Hematopoietic multipotent progenitor cell treated with erythropoietin and hydrocortisone succinate and interleukin-3 and kit ligand, for 8 days (in vitro differentiated cells): ENCODE measurements at places on chromosomes 2 and 18.

DNA sequence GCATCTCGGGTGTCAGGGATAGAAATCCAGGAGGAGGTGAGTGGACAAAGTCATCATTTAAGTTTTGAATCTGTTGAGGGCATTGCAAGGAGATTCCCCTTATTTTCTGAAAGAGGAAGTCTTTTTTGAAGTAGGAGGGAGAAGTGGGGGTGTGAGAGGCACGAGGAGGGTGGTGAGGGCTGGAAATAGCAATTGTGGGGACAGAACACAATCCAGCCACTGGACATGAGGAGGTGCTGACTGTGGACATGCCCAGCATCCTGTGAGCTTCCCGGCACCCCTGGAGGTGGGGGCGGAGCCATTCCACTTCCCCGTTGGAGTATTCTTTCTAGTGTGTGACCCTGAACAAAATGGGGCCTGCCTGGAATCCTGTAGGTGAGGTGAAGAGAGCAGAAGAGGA is 310.7 kb upstream of the EPAS1 start:
- no peak for DNase-seq

DNA sequence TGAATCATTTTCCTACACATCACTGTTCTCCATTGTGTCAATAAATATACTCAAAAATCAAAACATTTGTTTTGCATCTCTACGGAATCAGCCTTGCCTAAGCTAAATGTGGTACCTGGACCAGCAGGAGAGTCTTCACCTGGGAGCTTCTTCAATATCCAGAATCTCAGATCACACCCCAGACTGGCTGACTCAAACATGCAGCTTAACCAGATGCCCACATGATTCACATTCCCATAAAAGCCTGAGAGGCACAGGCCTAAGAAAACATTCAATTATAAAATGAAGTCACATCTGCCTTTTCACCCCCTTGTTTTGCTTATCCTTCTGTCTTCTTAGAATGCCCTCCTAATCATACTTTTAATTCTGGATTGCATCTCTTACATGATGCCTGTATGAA is 1045.5 kb upstream of the NXPH2 start:
- no peak for DNase-seq

DNA sequence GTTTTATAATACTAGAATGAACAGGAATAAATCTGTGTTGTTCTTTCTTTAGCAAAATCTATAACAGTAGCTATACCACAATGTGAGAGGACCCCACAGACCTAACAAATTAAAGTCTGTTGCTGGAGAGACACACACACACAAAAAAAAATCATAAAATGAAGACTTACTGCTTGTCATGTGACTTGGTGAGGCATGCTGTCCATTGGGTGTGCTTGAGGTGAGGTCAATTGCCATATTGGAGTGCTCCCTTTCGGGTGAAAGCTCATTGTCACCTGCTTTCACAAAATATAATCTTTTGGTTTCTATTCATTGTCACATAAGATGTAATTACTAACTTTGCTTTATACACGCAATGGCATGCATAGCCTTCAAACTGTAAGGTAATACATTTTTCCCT is 3.9 kb downstream of the IKZF2 start:
- DNase-seq, result no peak

DNA sequence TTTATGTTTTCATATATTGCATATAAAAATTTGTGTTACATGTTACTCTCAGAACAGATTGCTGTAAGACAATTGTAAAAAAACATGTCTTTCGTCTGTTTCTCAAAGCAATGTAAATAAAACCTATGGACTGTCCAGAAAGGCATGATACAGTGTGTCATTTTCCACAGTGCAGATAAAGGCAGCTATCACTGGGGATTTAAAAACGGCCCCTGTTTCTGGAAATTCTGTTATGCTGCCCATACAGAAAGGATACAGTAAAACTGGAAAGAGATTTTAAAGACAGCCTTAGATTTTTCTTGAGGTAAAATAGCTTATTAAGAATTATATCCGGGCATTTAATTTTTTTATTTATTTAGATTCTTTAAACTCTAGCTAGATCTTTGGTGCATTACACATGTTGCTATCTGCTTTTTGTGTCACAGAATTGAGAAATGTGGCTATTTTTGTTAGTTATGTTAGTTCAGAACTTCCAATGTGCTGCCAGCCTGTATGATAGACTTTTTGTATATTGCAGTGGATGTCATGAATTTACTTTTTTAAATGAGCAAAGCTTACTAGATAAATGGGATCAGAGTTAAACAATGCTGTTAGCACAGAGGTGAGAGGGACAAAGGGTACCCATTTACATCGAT is 859 bp upstream of the INO80D start:
- DNase-seq, result peak; percentile 75

DNA sequence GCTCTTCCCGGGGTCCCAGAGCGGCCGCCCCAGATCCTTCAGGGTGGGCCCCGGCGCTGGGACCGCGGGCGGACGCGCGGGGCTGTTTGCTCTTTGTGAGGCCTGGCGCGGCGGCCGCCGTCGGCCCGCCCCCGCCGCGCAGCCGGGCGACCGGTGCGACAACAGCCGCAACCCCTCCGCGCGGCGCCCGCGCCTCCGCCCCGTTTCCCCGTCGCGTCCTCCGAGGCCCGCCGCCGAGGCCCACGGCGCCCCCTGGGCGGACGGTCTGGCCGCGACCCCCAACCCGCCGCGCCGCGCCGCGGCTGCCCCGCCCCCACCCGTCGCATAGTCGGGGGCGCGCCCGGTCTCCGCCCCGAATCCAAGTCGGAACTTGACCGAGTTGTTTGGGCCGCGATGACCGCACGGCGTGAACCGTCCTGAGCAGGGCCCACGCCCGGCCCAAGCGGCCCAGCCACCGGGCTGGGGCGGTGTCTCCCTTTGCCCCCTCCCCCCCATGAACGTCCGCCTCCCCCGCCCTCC is 448 bp downstream of the YPEL5 start:
- DNase-seq, result no peak

DNA sequence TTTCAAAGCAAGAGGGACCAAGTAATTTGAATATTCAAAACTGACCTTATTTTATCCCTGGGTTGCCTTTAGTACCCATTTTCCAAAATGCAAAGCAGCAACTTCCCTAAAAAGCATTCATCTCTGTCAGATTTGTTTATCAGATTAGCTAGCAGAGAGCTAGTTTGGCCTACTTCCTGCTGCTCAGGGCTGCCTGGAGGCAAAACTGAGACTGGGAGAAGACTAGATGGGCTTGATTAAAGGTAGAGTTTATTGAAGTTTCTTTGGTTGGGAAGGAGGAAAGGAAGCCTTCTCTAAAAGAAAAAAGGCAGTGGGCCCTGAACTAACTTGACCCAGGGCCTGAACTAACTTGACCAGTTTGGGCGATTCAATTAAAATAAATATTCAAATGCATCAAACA is 426.1 kb upstream of the FAM98A start:
- no peak for DNase-seq

DNA sequence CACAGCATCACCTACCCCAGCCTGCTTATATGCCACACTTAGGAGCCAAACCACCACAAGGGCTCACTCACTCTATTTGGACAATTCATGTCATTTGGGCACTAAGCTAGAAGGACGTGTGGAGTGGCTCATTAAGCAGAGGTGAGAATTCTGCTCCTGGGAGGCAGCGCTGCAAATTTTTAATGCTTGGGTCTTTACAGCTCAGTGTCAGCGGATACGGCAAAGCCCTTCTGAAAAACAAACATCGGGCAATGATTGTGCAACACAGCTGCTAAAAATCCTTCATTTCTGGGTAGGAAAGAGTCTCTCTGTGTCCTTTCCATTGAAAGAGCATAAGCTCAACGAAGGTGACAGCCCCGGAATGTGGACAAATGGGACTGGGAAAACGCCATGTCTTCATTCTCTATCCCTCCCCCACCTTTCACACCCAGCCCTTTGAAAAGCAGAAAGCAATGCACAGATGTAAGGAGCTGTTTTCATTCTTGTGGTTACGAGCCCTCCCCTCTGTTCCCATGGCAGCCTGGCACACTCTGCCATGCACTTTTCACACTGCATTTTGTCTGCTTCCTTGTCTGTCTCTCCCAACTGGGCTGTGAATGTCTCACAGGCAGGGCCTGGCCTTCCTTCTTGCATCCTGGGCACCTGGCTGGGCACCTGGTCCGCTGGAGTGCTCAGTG is 16.0 kb downstream of the TMEM177 start:
- DNase-seq, result no peak

DNA sequence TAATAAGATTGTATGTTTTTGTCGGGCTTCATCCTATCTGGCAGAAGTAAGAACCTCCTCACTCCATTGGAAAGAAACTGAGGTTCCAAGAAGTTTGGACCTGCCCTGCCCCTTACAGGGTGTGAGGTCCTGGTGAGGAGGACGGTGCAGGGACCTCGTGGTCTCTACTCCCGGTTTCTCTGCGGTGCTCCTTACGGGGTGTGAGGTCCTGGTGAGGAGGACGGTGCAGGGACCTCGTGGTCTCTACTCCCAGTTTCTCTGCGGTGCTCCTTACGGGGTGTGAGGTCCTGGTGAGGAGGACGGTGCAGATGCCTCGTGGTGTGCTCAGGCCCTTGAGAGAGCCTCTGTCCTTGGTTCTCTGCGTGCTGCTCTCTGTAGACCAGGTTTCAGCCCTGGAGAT is 5.2 kb downstream of the CTDP1 start:
- no peak for DNase-seq

DNA sequence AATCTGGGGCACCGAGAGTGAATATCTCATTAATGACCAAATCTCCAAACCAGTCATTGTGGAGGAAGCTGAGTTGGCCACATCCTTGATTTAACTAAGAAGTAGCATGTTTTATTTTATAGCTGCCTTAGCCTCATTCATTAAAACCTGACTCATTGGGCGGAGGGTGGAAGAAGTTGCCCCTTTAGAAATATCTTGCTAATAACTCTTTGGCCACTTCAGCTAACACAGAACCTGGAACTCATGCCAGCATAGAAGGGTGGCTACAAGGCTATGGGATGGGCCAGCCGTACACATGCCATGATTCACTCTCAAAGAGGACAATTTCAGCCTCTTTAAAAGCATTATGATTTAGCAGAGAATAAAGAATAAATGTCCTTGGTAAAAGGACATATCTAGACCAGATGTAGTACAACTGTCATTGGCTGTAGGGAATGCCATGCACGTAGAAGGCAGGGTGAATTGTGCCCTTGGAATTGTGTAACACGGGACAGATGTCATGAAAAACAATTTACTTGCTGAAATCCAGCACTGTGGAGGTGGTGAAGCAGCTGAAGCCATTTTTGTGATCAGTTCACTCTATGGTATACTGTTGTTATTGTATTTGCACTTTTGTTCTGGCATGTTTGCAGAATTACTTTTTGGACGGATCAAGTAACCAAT is 330.0 kb downstream of the PLCL1 start:
- no peak for DNase-seq

- DNase-seq, result no peak
These were observed 52.3 kb downstream of the CD226 start for GRCh38 chr18:69895066-69896047.

- no peak for DNase-seq
These were observed 132.8 kb upstream of the PDE1A start for GRCh38 chr2:182559623-182560022.

DNA sequence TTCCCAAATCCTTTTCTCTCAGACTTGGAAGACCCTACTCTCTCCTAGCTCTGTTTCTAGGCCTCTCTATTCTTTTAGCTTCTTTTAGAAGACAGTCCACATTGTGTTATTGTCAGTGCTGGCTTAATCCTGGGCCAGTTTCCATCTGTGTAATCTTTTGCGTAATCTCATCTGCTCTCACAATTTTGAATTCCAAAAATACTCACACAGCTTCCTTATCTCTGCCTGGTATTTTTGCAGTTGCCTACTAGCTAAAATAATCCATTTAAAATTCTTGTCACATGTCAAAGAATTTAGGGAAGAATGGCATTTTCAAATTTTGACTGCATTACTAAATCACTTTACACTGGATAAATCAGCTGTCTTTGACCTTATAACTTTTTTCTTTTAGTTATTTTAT is 200.6 kb upstream of the MEX3C start:
- DNase-seq, result no peak

DNA sequence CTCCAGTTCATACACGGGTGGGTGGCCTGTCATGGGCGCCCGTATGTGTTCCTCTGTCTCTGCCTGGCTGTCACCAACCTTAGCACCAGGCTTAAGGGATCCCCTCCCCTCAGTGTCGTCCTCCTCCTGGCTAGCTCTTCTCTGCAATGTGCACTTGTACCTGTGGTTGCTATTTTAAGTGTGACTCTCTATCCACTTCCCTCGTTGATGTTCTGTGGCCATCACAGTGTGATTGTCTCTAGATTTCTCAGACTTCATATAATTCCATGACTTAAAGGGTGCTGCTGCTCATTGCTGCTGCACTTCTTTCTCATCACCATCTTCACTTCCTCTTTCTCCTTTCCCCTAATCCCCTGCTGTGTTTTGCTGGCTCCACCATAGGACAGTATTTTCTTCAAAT is 143.4 kb downstream of the EML6 start:
- no peak for DNase-seq

- DNase-seq, result no peak
These were observed 235.6 kb downstream of the ALPK2 start for GRCh38 chr18:58393295-58393694.

- DNase-seq, result no peak
These were observed 17.9 kb upstream of the SPTBN1 start for GRCh38 chr2:54438271-54438670.

- DNase-seq, result no peak
These were observed 332.8 kb upstream of the SOX11 start for GRCh38 chr2:5359397-5359796.

- no peak for DNase-seq
These were observed 321.6 kb upstream of the LYPD1 start for GRCh38 chr2:132991471-132992045.

DNA sequence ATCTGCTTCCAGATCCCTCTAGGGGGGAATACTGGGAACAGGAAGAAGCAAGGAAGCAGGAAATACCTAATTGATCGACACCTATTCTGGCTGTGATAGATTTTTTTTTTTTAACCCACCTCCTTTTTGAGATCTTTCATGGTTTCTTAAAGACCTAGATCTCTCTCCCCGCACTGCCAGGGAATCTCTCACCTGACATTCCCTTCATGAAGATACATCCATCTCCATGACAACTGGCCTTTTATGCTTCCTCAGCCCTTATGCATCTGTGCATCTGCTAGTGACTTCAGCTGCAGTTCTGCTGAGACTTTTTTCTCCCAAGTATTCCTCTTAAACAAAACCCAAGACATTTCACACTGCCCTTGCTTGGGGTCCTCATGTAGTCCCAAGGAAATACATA is 21.1 kb upstream of the CPO start:
- DNase-seq, result no peak

GRCh38 chr18:2883076-2883735 is 36.4 kb downstream of the EMILIN2 start:
- no peak for DNase-seq
